Pulmonary artery endothelial cell (primary cell): ENCODE measurements at places on chromosomes 13 and 19. TPM values are rescaled to one million over a fixed set of nuclear protein-coding genes. Genes with fewer than 3 reads are reported as not detected.

DNA sequence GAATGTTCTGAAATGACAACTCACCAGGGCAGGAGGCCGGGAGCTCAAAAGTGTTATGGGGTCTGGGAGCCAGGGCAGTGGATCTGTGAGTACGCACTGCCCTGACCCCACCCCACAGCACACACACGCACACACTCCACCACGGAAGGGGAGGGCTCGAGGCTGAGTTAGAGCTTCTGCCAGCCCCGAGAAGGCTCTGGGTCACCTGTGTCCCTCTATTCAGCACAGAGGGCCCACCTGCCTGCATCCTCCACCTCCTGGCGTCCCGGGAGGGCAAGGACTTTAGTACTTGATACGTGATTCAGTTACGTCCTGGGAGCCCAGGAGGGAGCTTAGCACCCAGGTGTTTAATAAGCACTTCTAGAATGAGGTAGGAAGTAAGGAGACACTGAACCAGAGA is 190.0 kb upstream of the GPR12 start:
- no peak for DNase-seq

- no peak for DNase-seq
Measured at GRCh38 chr13:74027161-74027779, 106.9 kb downstream of the KLF12 start.

DNA sequence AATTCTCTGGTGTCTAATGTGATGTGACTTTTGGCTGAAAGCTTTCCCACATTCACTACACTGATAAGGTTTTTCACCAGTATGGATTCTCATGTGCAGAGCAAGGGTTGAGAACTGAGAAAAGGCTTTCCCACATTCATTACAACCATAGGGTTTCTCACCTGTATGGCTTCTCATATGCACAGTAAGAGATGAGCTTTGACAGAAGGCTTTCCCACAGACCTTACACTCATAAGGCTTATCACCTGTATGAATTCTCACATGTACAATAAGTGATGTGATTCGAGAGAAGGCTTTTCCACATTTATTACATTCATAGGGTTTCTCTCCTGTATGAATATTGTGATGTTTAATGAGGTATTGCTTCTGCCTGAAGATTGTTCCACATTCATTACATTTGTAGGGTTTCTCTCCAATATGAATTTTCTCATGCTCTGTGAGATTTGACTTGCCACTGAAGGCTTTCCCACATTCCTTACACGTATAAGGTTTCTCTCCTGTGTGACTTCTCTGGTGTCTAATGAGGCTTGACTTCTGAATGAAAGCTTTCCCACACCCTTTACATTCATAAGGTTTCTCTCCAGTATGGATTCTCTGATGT is 14.0 kb downstream of the ZNF260 start:
- no peak for DNase-seq

CEACAM4 gene
- total RNA-seq, result not detected in 2 replicates

ADGRE1 gene
- not detected in 2 replicates for total RNA-seq
